IMR-90 (cell line): ENCODE measurements at places on chromosomes 11 and 22. TPM values are rescaled to one million over a fixed set of nuclear protein-coding genes. Genes with fewer than 3 reads are reported as not detected.

DNA sequence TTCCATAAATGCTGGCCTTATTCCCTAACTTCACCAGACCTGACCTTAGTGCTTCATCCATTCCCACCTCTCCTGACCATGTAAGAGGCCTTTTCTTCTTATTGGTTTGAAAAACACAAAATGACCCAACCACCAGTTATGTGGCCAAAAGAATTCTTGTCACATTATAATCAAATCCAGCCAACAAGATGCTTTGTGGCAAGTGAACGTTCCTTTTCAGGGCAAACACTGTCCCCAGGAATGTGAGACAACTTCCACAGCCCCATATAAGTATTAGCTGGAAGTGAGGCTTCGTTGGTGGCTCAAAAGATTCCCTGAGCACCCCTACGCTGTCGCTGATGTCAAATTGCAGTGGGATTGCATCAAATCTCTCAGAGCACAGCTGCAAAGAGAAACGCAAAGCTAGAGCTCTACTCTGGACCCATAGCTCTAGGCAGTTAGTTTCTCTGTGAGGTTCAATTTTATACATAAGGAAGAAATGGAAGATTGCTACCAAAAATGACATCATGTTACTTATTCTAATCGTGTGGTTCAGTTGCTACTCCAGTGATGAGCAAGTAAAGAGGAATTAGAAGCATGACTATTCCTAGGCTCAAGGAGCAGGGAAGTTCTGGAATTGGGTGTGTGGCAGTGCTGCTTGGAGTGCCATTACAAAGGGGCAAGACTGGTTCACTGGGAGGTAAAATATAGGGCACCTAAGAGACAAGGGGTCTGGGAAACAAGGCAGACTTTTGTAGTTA is 26.1 kb downstream of the GLYATL1 start:
- peak; percentile 38 for DNase-seq

GRCh38 chr11:76152741-76153570 is 53.3 kb downstream of the WNT11 start:
- DNase-seq = no peak

The ANO1 gene
- total RNA-seq = 4.1 and 4.4 TPM in 2 replicates

DNA sequence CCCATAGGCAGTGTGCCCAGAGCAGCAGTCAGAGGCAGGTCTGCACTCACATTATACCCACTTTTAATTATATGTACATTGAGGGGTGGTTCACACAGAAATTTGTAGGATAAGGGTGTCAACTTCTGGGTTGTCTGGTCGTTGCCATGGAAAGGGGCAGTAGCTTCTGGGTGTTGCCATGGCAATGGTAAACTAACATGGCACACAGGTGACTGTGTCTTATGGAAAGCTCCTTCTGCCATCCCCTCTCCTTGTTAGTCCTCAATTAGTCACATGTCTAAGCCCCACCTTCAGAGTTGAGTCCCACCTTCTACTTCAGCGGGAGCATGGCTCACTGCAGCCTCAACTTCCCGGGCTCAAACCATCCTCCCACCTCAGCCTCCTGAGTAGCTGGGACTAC is 56.3 kb upstream of the ATXN10 start:
- no peak for DNase-seq

DNA sequence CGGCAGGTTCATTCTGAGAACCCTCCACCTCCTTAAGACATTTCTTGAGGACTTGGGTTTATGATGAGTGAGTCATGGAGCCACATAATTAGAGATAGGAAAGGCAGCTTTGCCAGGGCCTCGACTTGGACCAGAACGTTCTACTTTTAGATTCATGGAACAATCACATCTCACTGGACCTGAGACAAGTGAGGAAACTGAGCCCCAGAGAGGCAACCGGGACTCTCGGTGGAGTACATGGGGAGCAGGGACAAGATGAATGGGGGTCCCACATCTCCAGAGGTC is 59.5 kb downstream of the LINC01488 start:
- no peak for DNase-seq

DNA sequence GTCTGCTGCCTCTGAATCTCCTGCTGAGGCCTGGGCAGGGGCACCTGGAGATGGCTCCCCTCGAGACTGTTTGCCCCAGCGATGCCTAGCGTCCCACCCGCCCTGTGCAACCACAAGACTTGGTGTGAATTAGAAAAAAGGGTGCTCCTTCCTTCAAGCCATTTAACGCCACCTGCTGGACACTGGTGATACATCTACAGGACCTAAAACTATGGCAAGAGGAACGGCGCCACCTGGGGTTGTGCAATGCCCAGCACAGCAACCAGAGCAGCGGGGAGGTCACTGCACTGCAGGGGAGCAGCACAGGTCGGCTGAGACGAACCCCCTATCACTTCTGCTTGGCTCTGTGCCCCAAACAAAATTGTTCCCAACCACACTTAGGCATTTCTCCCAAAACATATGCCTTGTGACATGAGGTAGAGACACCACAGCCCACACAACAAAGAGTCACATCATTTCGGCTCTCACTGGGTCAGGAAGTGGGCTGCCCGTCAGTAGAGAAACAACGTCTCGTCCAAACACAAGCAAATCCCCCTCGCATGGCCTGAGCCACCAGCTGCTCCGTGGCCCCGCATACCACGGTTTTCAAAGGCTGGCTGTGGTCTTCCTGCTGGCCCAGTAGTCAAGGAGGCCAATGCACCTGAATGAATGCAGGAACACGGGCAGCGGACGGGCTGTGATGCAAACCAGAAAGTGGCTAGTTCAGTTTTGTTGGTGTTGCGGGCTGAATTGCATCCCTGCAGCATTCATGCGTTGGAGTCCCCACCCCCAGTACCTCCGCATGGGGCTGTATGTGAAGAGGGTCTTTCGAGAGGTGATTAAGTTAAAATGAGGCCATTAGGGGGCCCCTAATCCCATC is 171.9 kb downstream of the SHANK2 start:
- DNase-seq = peak; percentile 58

The KIAA1671 gene
- under 0.01 TPM in 1 of 2 replicates, not detected in the other for total RNA-seq

DNA sequence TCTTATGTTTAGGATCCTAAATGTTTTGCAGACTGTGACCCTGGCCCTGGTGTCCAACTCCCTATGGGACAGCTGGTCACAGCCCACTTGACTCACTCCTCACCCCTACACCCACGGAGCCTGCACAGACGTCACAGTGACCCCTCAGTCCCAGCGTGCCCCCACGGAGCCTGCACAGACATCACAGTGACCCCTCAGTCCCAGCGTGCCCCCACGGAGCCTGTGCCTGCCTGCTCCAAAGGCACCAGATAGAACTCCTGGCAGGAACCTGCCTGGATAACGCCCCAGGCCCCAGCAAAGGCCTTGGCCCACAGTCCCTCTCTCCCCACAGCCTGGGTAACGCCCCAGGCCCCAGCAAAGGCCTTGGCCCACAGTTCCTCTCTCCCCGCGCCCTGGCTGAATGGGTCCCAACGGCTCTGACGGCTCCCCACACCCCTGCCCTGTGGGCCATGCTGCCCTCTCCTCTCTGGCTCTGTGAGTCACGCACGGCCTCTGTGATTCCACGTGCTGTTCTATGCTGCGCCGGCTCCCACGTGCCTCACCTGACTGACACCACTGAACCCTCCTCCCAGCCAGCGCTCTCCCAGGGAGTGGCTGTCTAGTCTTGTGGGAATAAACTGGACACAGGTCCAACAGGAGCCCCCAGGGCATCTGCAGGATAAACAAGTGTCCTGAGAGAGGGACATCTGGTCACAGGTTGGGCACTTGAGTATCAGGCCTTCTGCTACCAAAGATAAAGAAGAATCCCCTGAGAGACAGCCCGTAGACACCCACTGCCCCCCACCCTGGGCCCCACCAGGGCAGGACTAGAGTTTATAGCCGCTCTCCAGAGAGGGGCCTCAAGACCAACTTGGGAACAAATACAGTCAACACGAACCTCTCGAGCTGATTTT is 250.3 kb downstream of the BRD1 start:
- no peak for DNase-seq

The DEFB131B gene
- not detected in 2 replicates for total RNA-seq

- DNase-seq = no peak
Measured at GRCh38 chr11:28773606-28774005, 665.4 kb downstream of the METTL15 start.

The OR52N4 gene
- total RNA-seq = not detected in 2 replicates

- peak; percentile 63 for DNase-seq
Measured at GRCh38 chr22:39183991-39184585, 31.6 kb upstream of the CBX7 start.

The SMCO4 gene
- 2.2 and 4.2 TPM in 2 replicates for total RNA-seq

- no peak for DNase-seq
Measured at GRCh38 chr11:65412271-65413076, 10.1 kb upstream of the NEAT1 start.

DNA sequence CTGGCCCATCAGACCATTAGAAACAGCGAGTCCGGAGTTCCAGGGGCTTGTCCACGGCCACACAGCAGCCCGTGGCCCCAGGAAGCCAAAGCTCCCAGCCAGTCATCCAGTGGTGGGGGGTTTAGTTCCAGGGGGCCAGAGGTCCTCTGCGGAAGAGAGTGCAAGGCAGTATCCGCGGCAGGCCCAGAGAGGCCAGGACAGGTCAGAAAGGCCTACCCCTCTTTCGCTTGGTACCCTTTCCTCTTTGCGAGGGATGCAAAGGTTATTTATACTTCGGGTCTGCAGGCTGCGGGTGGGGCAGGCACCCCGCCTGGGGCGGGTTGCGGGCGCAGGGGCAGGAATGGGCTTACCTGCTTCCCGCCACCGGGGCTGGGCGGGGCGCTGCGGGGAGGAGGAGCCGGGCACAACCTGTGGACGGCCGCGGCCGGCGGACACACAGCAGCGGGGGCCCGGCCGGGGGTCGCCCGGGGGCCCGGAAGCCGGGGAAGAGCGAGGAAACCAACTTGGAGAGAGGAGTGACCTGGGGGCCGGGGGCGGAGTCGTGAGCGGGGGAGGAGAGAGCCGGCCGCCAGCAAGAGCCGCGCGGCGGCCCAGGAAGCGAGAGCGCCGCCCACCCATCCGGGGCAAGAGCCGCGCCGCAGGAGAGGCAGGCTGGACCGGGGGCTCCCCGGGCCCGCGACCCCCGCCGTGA is at the start of gene SH3BP1:
SH3BP1 (plus strand) TSS at position 600 of the 691 bp plus-strand sequence. CDS start 119 bp downstream, outside the sequence.
- DNase-seq = no peak

The CSRP3 gene
- not detected in 2 replicates for total RNA-seq

The CD248 gene
- total RNA-seq = 19.5 and 25.6 TPM in 2 replicates

GRCh38 chr11:12818333-12819015 is 144.3 kb downstream of the TEAD1 start:
- DNase-seq = peak; percentile 89

DNA sequence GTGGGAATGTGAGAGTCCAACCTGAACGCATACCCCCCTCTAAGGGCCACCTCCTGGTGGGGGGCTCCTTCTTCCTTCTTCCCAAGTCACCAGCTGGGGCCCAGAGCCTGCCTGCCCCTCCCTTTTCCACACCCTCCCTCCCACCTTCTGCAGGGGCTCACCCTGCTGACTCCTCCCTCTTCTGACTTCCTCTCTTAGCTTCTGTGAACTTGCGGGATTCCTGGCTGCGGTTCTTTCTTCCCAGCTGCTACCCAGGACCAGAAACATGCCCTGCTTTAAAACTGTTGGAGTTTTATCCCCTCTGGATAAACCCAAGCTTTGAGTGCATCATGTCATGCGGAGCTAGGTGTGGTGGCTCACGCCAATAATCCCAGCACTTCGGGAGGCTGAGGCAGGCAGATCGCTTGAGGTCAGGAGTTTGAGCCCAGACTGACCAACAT is 10.2 kb downstream of the LRRC74B start:
- no peak for DNase-seq

The KCNJ11 gene
- not detected in 2 replicates for total RNA-seq

The IRAG1 gene
- total RNA-seq = 21.1 and 25.8 TPM in 2 replicates

The POTEH gene
- total RNA-seq = not detected in 2 replicates

DNA sequence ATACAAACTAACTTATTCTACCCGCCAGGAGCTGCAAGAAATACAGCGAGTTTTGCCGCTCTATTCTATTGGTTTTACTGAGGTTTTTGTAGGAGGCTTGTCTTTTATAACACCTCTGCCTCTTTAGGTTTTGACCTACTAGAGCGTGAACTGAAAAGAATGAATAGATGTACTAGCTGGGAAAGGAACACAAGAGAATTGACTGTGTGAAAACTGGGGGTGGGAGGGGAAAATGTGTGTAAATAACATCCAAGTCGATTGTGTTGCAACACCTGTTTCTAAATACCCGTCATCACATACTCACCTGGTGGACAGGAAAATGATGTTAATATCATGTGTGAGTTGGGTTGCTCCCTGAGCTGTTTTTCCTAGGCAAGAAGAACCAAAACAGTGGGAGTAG is 12.9 kb upstream of the JHY start:
- no peak for DNase-seq

DNA sequence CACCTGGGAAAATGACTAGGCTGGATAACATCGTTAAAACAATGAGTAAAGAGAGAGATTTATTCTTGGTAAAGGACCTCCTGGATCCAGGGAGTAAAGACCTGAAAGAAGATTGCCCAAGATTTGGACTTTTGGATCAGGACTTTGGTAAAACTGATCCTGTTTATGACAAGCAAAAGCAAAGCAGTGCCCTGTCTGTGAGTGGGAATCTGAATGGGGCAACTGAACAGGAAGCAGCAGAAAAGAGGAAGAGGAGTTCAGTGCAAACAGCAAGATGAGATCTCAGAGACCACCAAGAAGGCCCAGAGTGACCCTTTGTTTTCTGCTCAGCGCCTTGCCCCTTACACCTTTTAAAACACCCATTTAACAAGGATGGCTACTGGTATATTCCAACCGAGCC is 122.0 kb downstream of the VPREB1 start:
- DNase-seq = no peak

The PATL1 gene
- total RNA-seq = 3.9 and 4.4 TPM in 2 replicates

DNA sequence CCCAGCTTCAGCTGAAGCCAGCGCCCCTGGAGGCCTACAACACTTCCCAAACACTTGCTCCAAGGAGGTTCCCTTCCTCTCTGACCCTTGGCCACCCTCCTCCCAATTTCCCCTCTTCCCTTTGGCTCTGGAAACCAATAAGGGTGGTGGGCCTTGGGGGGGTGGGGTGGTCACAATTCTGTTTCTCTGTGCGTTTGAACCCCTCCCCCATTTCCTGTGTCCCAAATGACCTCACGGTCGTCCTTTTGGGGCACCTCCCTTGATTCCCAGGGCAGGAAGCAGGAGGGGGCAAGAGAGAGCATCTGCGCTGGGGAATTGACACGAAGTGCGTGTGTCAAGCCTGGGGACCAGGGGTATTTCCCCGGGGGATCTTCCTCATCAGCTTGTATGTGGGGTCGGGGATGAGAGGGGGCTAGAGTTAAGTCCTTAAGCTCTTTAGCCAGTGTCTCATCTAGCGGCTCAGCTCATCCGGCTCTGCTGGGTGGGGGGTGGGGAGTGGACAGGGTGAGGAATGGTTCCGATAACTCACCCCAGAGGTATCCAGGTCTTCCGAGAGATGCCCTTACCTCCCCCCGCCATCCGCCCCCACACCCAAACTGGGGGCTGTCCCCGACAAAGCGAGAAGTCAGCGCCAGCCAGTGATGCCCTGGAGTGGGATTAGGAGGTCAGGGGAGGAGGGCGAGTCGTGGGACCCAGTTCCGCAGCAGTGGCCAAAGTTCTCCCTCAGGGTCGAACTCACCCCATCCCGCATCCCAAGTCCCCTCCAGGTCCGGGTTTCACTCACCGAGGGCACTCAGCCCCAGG is 587 bp downstream of the ESAM start:
- no peak for DNase-seq

- DNase-seq = no peak
Measured at GRCh38 chr22:40023341-40023841, 28.6 kb downstream of the FAM83F start.
